Cerebellar cortex (tissue), 1 donor: ENCODE measurements at places on chromosomes 1 and 21.

GRCh38 chr1:115458426-115459114, 120.5 kb upstream of the NGF start:
- no peak for DNase-seq

DNA sequence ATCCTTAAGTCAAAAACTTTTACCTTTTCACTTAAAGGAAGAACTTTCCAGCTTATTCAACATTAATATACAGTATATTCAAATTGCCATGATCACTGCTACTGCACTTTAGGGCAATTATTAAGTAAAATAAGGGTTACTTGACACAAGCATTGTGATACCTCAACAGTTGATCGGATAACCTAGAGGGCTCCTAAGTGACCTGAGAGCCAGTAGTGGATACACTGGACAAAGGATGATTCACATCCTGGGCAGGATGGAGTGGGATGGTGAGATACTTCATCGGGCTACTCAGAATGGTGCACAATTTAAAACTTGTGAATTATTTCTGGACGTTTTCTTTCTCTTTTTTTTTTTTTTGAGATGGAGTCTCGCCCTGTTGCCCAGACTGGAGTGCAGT, 54.5 kb upstream of the PPM1J start:
- no peak for DNase-seq

DNA sequence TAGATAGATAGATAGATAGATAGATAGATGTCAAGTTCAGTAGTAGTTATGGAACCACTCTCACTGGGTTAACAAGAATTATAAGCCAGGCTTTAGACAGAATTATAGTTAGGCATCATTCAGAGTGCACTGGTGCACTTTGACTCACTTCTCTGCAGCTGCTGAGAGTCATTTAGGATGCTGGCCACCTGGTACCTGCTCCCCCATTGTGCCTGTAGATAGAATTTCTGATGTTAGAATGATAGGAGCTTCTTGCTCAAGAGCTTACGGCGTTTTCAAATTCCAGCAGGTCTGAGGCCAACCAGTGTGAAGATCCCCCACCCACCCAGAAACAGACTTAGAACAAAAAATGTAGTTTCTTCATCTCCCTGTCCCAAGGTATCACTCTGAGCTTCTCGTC, 107.8 kb upstream of the HMCN1 start:
- no peak for DNase-seq

- DNase-seq, result no peak
These were observed 16.9 kb upstream of the COL18A1 start for GRCh38 chr21:45388011-45388521.

GRCh38 chr1:179206812-179207211, 22.7 kb downstream of the ABL2 start:
- peak; percentile 65 for DNase-seq

DNA sequence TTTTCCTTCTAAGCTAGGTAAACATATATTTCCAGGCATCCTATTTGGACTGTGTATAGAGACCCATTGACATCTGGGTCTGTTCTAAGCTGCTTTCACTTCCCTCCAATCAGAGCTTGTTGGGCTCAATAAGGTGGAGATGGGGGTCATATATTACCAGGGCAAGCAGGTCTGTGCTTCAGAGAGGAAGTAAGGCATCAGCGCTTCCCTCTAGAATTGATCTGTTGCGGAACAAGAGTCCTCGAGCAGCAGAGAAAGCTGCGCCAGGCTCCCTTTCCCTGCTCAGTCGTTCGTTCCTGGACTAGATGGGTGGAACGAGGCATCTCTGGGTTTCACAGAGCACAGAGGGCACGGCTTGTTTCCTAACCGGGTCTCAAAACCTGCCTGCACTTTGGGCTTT, 63.5 kb downstream of the DISC1 start:
- no peak for DNase-seq

GRCh38 chr1:178543290-178543607, 30.3 kb downstream of the TEX35 start:
- DNase-seq, result no peak

DNA sequence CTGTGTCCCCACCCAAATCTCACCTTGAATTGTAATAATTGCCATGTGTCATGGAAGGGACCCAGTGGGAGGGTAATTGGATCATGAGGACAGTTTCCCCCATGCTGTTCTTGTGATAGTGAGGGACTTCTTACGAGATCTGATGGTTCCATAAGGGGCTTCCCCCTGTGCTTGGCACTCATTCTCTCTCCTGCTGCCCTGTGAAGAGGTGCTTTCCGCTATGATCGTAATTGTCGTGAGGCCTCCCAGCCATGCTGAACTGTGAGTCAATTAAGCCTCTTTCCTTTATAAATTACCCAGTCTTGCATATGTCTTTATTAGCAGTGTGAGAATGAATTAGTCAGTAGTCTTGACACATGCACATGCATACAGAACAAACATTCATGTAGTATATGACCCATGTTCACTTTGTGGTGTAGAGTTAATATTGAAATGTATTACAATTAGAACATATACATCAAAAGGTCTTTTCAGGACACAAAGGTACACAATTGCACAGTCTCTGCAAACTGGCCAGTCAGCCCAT, 16.9 kb upstream of the IFI16 start:
- no peak for DNase-seq
